ENCODE measurements at places on chromosomes 1 and 21. TPM values are rescaled to one million over a fixed set of nuclear protein-coding genes. Genes with fewer than 3 reads are reported as not detected.

The CYYR1 gene
- not detected for total RNA-seq

The NTNG1 gene
- not detected for total RNA-seq

The CDCA8 gene
- 37.4 TPM for total RNA-seq

The DNM3 gene
- 0.59 TPM for total RNA-seq

The KRTAP13-2 gene
- total RNA-seq = not detected

The ACTA1 gene
- total RNA-seq = not detected

The SPATA46 gene
- not detected for total RNA-seq

The LIN28A gene
- total RNA-seq = not detected

The SMIM1 gene
- total RNA-seq = 0.80 TPM

The MRAP gene
- not detected for total RNA-seq

The S100A4 gene
- total RNA-seq = 132 TPM

The NBPF4 gene
- total RNA-seq = 0.15 TPM

The TMOD4 gene
- 2.4 TPM for total RNA-seq

The HSD3B2 gene
- total RNA-seq = not detected

The YY1AP1 gene
- 59.1 TPM for total RNA-seq
